ENCODE measurements at places on chromosomes 3 and 15.

- no peak for DNase-seq
Measured at GRCh38 chr15:59260090-59260489, 53.4 kb downstream of the LDHAL6B start.

DNA sequence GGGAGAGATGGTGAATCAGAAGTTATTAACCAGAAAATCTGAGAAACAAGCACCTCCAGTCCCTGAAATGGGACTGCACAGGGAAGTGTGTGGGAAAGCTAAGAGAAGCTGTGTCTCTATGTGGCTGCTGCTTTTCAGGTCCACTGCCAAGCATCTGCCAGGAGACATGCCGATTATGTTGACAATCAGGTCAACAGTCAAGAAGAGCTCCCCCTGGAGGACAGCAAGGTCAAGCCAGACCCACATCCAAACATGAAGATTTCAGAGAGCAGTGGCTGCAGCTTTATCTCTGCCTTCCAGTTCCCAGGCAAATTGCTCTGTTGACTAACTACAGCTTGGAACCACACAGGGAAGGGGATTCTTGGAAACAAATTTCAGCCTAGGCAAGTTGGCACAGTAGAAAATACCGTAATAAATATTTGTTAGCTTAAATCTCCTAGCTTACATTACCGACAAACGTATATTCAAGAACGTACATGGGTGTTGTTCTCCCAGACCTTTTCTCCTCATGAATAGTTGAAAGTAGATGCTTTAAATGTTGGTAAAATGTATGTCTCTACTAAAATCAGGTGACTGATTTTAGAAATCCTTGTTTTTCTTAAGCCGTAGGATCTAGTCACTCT, 394.5 kb upstream of the RARB start:
- DNase-seq: no peak

DNA sequence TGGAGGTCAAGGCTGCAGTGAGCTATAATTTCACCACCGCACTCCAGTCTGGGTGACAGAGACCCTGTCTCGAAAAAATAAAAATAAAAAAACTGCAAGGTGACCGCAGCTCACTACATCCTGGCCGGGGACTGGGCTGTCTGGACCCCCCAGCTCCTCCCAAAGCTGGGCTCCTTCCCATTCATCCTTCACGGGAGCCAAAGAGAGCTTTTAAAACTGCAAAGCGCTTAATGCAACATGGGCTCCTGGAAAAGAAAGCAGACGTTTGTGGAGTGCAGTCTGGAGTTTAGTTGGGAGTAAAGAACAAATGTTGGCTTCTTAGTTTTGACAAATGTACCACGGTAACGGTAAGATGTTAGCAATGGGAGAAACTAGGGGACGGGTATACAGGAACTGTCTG, 12.1 kb downstream of the PLXND1 start:
- DNase-seq: no peak

DNA sequence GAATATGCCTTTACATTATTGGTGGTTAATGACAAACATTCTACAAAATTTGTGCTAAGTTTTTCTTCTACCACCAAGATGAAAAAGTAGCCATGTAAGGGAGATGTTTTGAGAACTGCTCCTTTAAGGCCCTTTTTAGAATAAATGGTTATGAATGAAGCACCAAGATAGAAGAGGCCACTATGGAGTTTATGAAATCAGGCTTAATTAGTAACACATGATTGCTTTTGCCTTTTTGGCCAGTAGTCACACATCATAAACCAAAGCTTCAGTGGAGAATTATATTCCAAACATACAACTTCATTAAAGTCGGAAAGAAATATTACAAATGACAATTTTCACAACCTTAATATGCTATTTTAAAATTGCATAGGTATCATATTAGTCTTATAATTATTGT, 331.7 kb downstream of the RBMS3 start:
- DNase-seq: no peak

- no peak for DNase-seq
Measured at GRCh38 chr15:80395616-80396015, 8.6 kb upstream of the ARNT2 start.

- DNase-seq: peak; percentile 33
Measured at GRCh38 chr3:54988838-54989630, 61.2 kb upstream of the LRTM1 start.

GRCh38 chr3:98540346-98540745, 8.6 kb downstream of the GPR15 start:
- DNase-seq: no peak

GRCh38 chr3:53169045-53169831, 8.2 kb downstream of the PRKCD start:
- DNase-seq: no peak

DNA sequence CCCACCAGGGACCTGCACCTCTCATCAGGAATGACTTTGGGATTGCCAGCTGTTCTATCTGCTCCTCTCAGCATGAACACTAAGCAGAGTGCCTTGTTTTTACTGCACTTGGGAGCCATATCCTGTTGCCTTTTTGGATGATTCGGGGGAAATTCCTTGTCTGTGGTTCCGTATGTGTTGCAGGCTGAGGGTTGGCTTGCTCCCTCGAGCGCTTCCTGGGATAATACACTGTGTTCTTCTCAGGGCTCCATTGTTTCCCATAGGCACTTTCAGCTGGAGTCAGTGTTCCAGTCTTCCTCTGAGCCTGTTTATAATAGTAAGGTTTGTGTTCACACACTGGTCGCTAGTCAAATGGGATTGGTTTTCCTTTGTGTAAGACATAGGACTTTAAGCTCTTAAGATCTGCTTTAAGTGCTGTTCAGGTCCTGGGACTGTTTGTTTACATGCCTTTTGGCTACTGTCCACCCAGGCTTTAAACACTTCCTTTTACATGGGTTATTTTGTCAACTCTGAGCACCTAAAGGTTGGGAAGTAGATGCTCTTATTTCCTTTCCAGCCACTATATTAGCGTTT, 23.4 kb downstream of the BOC start:
- DNase-seq: no peak

- no peak for DNase-seq
Measured at GRCh38 chr3:87041191-87041590, 50.2 kb upstream of the VGLL3 start.

GRCh38 chr3:112813723-112814171, 32.9 kb downstream of the CD200R1L start:
- no peak for DNase-seq

DNA sequence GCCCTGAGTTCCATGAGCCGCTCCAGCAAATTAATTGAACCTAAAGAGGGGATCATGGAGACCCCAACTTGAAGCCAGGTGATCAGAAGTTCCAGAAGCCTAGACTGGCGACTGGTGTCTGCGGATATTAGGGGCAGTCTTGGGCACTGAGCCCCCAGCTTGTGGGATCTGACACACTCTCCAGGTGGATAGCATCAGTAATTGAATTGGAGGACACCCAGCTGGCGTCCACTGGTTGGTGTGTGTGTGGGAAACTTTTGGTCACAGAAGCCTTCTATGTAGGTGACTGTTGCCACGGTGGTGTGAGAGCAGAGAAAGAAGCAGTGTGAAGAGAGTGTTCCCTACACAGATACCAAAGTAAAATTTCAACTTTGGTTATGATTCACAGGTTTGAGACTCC, 106.0 kb upstream of the ADPGK start:
- no peak for DNase-seq

DNA sequence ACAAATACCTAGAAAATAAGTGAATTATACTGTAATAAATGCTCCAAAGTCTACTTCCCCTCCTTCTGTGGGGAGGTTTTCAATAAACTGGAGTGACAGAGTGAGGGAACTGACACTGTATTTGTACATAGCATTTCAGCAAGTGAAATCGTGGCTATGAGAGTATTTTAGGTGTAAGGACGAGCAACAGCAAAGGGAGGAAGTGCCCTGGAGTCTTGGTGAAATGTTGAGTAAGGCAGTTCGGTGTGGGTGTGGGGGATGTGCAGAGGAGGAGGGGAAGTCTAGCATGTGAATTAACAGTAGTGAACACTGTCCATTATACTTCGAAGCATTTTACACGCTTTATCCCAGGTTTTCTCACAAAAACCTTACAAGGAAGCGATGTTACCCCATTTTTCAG, 18.1 kb upstream of the P2RY13 start:
- DNase-seq: no peak

- DNase-seq: no peak
Measured at GRCh38 chr15:41309226-41309905, 23.0 kb downstream of the OIP5 start.

DNA sequence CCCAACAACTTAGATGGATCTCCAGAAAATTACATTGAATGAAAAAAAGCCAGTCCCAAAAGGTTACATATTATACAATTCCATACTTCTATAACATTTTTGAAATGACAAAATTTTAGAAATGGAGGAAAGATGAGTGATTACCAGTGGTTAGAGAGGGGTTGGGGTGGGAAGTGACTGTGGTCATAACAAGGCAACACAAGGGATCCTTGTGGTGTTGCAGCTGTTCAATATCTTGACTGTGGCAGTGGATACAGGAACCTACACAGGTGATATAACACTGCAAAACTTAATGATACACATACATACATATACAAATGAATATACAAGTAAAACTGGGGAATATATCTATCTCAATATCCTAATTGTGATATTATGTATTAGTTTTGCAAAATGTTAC, 9.6 kb downstream of the GOLGB1 start:
- DNase-seq: no peak

Data from NCI-H2171 (cell line).